ENCODE measurements at places on chromosomes 11 and 22. TPM values are rescaled to one million over a fixed set of nuclear protein-coding genes. Genes with fewer than 3 reads are reported as not detected.

GRCh38 chr22:40236131-40236665 lies 58.5 kb downstream of the TNRC6B start:
- DNase-seq: no peak

DNA sequence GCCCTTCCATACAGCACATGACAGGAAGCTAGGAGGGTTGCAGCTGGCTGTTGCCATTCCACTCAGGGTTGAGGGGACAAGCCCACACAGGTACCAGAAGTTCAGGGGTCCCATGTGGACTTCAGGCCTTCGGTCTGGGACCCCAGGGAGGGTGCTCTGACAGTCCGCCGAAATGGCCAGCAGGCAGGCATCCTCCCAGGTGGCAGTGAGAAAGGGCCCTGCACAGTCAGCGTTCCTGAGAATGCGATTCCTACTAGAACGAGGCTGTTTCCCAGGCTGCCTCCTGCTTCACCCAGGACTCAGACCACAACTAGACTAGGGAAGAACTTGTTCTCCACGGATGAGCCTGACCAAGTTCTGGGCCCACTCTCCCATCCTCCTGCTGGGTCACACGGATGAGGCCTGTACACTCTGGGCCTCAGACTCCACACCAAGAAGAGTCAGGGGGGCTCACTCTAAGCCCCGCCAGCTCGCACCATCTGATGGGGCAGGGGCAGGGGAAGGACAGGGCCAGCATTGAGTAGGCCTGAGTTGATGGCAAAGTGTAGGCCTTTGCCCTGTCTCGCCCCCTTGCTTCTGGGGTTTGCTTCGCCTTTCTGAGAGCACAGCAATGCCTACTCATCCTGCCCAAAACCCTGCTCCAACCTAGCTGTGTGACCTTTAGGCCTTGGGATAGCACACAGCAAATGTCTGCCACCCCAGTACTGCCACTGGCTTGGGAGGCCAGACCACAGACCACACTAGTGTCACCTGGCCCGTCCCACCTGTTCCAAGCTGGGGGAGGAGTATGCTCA lies 14.0 kb downstream of the KCNQ1OT1 start:
- peak; percentile 47 for DNase-seq

DNA sequence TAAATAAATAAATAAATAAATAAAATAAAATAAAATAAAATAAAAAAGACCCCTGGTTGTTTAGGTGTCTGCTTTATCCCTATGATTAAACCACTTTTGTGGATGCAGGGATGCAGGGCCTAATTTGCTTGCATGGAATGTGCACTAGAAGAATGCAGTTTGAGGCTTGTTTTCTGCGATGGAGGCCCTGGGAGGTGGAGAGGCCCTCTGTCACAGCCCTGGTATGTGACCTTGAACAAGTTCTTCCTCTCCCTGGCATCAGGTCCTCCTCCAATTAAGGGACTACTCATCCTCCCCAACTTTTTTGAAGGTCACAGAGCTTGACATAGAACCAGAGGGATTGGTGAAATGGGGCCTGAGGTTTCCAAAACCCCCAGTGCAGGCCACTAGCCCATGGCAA lies 22.7 kb downstream of the KCNJ4 start:
- DNase-seq: no peak

GRCh38 chr11:23041001-23041503 lies 180.8 kb upstream of the CCDC179 start:
- DNase-seq: no peak

Gene CD248
- total RNA-seq: 9.7 TPM

DNA sequence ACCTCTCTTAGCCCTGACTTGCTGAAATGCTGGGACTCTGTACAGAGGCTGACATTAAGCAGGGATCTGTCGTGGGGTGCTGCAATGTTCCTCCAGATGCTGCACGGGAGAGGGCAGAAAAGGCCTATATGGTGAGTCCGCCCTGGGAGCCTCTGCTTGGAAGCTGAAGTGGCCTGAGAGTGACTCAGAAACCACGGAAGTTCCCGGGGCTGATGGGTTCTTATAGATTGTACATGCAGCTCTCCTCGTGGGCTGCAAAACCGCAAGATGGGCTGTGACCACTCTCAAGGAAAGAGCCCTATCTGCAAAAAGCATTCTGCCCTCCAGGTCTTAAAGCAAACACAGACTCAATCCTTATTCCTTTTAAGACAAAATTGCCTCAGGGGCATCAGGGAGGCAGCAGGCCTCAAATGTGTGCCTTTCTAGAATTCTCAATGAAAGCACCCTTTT lies 5.8 kb upstream of the SLC43A3 start:
- peak; percentile 70 for DNase-seq

Gene SYT7
- total RNA-seq: 9.3 TPM

- no peak for DNase-seq
These were observed 22.3 kb downstream of the MMP27 start for GRCh38 chr11:102683277-102683676.

DNA sequence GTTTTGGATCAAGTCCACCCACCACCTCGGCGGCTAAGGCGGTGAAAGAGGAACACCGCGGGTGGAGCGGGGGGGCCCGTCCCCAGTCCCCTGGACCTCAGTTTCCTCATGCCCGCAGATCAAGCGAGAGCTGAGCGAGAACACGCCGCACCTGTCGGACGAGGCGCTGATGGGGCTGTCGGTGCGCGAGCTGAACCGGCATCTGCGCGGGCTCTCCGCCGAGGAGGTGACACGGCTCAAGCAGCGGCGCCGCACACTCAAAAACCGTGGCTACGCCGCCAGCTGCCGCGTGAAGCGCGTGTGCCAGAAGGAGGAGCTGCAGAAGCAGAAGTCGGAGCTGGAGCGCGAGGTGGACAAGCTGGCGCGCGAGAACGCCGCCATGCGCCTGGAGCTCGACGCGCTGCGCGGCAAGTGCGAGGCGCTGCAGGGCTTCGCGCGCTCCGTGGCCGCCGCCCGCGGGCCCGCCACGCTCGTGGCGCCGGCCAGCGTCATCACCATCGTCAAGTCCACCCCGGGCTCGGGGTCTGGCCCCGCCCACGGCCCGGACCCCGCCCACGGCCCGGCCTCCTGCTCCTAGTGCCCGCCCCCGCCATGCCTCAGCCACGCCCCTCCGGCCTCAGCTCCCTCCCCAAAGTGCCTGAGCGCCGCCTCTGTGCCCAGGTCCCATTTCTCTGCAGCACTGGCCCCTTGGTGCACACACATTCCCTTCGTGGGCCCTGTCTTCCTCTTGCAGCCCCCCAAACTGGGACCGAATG lies 12.7 kb downstream of the MAFF start:
- DNase-seq: no peak

Gene KCNJ1
- not detected for total RNA-seq

Gene HTR3A
- total RNA-seq: not detected

GRCh38 chr11:1078191-1078601 lies 3.5 kb downstream of the MUC2 start:
- DNase-seq: peak; percentile 38

DNA sequence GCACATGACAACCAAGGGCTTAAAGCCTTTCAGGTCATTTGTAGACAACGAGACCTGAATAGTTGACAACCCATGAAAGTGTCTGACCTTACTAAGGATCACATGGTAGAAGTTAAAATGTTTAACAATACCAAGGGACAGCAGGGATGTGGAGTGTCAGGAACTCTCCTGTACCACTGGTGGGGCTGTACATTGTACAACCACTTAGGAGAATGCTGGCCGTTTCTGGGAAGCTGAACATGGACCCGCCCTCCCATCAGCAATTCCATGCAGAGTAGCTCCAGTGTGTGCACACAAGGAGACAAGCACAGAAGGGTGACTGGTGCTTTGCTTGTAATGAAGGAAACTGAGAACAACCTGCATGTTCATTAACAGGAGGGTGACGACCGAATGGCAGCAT lies 162.9 kb downstream of the MPPED1 start:
- no peak for DNase-seq

Gene P2RY2
- 13.5 TPM for total RNA-seq

- DNase-seq: peak; percentile 86
These were observed at the start of gene RAB3IL1 for GRCh38 chr11:61917334-61918109. RAB3IL1 (minus strand) TSS chr11:61917566; CDS start chr11:61917367, 199 bp downstream.

Gene OR4D5
- not detected for total RNA-seq
